PC-9 (cell line): ENCODE measurements at places on chromosomes 2 and 18.

- no peak for DNase-seq
Measured at GRCh38 chr2:29236074-29236473, 120.9 kb downstream of the CLIP4 start.

GRCh38 chr2:207787017-207787416, 17.3 kb upstream of the FZD5 start:
- DNase-seq = no peak

GRCh38 chr2:172894689-172895387, 159.2 kb downstream of the RAPGEF4 start:
- no peak for DNase-seq

- DNase-seq = no peak
Measured at GRCh38 chr2:119574864-119575263, 30.6 kb downstream of the CFAP221 start.
